ENCODE measurements at places on chromosomes 5 and 9. TPM values are rescaled to one million over a fixed set of nuclear protein-coding genes. Genes with fewer than 3 reads are reported as not detected.

Gene FREM1
- total RNA-seq = 3.9 TPM

Gene RNF183
- not detected for total RNA-seq

Gene ARID3C
- total RNA-seq = 0.30 TPM

Gene CLIC3
- 1.2 TPM for total RNA-seq

Gene ADRB2
- total RNA-seq = 9.8 TPM

Gene MEIKIN
- not detected for total RNA-seq

Gene PAPPA
- total RNA-seq = 6.6 TPM

Gene CDX1
- 2.5 TPM for total RNA-seq

- DNase-seq = no peak
- H3K27ac ChIP-seq = no peak overlapping the region
- no peaks in the 10 kb centered on the region for H3K36me3 ChIP-seq
- H3K27me3 ChIP-seq = no peaks in the 10 kb centered on the region
These were observed 55.8 kb downstream of the PHAX start for GRCh38 chr5:126656401-126657007.

GRCh38 chr5:1380910-1381309, 36.0 kb upstream of the CLPTM1L start:
- H3K4me3 ChIP-seq = no peak overlapping the region
- no peak overlapping the region for H3K27ac ChIP-seq
- no peaks in the 10 kb centered on the region for H3K4me1 ChIP-seq
- no peaks in the 10 kb centered on the region for H3K36me3 ChIP-seq
- no peaks in the 10 kb centered on the region for H3K27me3 ChIP-seq

DNA sequence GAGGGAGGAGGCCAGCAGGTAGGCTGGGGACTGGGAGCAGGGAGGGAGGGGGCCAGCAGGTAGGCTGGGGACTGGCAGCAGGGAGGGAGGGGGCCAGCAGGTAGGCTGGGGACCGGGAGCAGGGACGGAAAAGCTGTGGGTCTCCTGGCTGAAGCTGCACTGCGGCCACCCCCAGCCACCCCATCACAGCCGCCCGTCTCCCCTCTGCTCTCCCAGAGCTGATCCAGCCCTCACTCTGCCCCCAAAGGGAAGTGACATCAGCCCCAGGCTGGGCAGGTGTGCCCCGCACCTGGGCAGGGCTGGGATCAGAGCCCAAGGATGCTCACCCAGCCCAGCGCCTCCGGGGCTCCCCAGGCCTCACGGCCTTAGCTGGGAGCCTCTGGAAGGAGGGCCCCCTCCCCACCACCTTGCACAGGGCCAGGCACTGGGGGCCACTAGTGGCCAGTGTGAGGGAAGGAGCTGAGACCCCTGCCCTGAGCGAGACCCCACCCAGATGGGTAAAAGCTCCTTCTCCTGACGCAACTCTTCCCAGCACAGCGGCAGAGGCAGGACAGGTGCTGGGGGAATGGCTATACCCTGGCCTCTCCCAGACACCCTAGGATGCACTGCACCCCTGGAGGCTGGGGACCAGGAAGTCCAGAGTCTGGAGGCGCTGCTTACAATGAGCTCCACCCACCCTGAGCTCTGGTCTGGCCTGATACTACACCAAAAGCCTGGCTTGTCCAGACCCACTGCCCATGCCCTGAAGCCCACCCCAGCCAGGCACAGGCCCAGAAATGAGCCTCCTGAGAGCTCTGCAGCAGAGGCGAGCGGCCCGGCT, 11.6 kb downstream of the AGPAT2 start:
- H3K36me3 ChIP-seq = no peaks in the 10 kb centered on the region
- H3K4me3 ChIP-seq = no peak overlapping the region
- DNase-seq = no peak
- no peak overlapping the region for H3K27ac ChIP-seq

GRCh38 chr5:36599986-36600779, 6.2 kb upstream of the SLC1A3 start:
- H3K4me3 ChIP-seq = no peak overlapping the region
- peaks cover 4% of the 10 kb centered on the region for H3K4me1 ChIP-seq
- no peak overlapping the region for H3K27ac ChIP-seq
- H3K36me3 ChIP-seq = no peaks in the 10 kb centered on the region
- H3K27me3 ChIP-seq = no peaks in the 10 kb centered on the region

Measured in tibial nerve (tissue), 4 donors.